CD8-positive, alpha-beta T cell (primary cell): ENCODE measurements at places on chromosomes 6 and 20. TPM values are rescaled to one million over a fixed set of nuclear protein-coding genes. Genes with fewer than 3 reads are reported as not detected.
A peak's percentile ranks its signal among the peaks of the same experiment; 100 is the strongest.

DNA sequence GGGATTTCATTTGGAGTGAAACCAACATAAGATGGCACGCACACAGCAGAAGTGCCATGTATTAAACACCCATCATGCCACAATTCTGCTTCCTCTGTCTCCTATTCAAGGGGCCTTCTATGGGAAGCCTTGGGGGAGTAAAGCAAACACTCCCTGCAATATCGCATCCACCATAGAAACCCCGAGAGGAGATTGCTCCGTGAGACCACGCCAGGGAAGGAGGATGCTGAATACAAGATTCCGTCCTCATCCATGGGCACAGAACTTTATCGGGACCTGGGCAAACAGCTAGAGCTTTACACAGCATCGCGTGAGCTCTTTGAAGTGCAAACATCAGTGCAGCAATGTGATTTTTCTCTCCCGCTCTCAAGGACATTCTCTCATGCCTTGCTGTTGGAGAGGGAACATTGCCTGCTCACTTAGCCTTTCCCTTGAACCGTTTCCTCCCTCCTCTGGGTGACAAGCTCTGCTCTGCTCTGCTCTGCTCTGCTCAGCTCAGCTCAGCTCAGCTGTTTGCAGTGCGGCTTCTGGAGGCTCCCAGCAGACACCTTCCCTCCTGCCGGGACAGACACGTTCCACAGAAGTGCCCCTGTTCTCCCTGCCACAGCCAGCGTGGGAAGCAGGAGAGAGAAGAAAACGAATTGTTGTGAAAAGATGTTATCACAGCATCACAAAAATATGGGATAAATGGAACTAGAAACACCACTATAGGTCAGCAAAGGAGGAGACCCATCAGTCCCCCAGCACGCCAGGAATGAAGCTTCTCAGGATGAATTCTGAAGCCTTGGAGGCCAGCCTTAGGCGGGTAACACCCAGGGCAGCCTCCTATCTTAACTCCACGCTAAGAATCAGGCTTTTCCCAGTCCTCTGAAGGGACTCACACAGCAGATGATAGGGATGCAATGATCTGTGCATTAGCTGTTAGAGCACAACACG lies 48.2 kb downstream of the RNASET2 start:
- no peak for DNase-seq

DNA sequence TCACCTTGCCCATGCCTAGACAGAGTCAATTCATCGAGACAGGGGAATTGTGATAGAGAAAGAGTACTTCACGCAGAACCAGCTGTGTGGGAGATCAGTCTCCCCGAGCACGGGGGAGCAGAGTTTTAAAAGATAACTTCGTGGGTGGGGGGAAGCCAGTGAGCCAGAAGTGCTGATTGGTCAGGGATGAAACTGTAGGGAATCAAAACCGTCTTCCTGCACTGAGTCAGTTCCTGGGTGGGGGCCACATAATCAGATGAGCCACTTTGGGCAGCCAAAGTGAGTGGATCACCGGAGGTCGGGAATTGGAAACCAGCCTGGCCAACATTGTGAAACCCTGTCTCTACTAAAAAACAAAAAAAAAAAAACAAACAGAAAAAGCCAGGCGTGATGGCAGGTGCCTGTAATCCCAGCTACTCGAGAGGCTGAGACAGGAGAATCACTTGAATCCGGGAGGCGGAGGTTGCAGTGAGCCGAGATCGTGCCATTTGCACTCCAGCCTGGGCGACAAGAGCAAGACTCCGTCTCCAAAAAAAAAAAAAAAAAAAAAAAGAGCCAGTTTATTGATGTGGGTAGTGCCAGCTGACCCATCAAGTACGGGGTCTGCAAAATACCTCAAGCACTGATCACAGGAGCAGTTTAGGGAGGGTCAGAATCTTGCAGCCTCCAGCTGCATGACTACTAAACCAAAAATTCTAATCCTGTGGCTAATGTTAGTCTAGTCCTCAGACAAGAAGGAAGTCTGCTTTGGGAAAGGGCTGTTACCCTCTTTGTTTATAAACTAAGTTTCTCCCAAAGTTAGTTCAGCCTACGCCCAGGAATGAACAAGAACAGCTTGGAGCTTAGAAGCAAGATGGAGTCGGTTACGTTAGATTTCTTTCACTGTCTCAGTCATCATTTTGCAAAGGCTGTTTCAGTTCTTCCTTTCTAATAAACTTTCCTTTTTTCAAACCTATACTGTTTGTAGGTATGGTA lies 3.9 kb upstream of the TRIM39 start:
- DNase-seq, result no peak

ABRACL gene
- total RNA-seq, result 30.4 TPM

GRCh38 chr6:33710296-33711121 lies 991 bp downstream of the UQCC2 start:
- no peak for DNase-seq

RAD21L1 gene
- not detected for total RNA-seq

DNA sequence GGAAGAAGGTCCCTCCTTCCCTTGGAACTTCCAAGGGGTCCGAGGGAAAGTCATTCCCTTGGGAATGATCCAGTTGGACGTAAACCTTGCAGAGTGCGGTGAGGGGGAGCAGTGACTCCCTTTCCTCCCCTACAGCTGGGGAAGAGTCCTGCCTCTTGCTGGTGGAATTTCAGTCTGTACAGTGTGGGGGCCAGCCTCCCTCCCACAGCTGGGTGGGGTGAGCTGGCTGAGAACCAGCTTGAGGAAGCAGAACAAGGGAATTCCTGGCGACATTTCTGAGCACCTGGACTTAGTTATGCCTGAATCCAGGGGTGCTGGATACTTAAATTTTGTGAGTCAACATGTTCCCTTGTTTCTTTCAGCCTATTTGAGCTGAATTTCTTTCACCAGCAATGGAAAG lies 152.0 kb downstream of the ANKRD60 start:
- no peak for DNase-seq

GRCh38 chr20:54292185-54292584 lies 84.3 kb downstream of the PFDN4 start:
- no peak for DNase-seq

GRCh38 chr6:150939399-150939798 lies 73.9 kb downstream of the MTHFD1L start:
- DNase-seq, result no peak

FILIP1 gene
- total RNA-seq, result not detected

- no peak for DNase-seq
These were observed 682.0 kb downstream of the GRIK2 start for GRCh38 chr6:102075539-102075938.

DNA sequence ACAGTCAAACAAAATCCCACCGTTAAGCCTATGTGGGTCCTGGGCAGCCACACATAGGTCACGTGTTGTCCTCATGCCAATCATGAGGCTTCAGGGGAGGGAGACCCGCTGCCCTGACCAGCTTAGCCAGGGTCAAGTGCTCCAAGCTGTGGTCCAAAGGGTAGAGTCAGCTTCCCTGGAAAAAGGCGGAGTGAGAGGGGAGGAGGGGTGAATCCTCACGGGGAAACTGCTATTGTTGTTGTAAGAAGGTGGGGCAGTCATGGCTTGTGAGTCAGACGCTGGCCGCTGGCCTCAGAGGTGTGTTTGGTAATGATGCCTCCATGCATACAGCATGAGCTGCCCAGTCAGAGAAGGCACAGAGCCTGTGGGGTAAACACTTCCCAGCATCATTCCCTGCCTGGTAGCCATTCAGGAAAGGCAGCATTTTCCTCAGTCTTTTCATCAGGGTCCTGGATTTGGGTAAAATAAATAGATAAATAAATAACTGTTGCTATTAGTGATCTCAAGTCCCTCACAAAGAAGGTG lies 8.7 kb downstream of the CST3 start:
- DNase-seq, result no peak

DNA sequence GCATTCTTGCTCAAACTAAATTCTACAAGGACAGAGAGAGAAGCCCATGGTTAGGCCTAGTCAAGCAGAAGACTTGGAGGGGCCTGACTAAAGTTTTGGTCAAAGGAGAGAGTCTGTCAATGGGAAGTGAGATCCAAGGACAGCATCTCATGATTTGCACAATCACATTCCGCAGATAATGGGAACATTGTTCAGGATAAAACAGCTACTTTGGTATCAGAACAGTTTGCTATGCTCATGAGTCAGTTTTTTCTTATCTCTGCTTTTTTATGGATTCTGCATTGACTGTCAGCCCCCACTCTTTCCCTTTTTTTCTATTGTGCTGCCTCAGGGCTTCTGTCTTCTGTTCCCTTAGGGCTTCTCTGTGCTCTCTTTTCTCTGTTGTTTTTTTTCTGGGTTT lies 28.6 kb downstream of the AKAP7 start:
- DNase-seq, result no peak

GRCh38 chr6:1614448-1615150 lies 4.9 kb downstream of the FOXC1 start:
- peak; percentile 42 for DNase-seq
